ENCODE measurements at places on chromosomes 7 and 10. TPM values are rescaled to one million over a fixed set of nuclear protein-coding genes. Genes with fewer than 3 reads are reported as not detected.
A peak's percentile ranks its signal among the peaks of the same experiment; 100 is the strongest.

DNA sequence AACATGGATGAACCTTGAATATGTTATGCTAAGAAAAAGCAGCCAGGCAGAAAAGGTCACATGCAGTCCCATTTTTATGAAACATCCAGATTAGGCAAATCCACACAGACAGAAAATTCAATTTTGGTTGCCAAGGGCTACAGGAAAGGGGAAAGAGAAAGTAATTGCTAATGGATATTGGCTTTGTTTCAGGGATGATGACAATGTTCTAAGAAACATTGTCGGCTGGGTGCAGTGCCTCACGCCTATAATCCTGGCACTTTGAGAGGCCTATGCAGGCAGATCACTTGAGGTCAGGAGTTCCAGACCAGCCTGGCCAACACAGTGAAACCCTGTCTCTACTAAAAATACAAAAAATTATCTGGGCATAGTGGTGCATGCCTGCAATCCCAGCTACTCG lies 23.0 kb downstream of the ZNF33B start:
- no peak for DNase-seq
- H3K27me3 ChIP-seq, result no peaks in the 10 kb centered on the region
- H3K4me1 ChIP-seq, result peaks cover 13% of the 10 kb centered on the region
- H3K4me3 ChIP-seq, result no peak overlapping the region

GRCh38 chr7:128763541-128763940 lies 12.1 kb downstream of the OPN1SW start:
- peaks cover 35% of the 10 kb centered on the region for H3K36me3 ChIP-seq
- H3K4me1 ChIP-seq, result no peaks in the 10 kb centered on the region
- H3K27ac ChIP-seq, result no peak overlapping the region
- DNase-seq, result no peak

DNA sequence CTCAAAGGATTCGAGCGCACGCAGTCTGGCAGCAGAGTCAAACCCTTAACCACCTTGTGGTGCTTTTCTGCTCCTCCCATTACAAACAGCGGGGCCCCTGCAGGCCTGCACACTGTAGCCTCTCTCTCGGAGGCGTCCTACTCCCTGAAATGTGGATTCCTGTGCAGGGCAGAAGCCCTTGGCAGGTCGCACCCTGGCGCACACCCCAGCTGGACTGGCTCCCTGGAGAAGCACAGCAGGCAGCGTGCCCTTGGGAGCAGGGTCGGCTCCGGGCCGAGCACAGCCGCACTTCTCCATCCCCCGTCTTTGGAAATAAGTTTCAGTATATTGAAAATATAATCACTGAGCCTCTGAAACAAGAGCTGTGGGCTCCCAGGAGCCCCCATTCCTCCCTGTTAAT lies 144.1 kb downstream of the C10orf105 start:
- no peaks in the 10 kb centered on the region for H3K36me3 ChIP-seq
- no peak overlapping the region for H3K27ac ChIP-seq
- DNase-seq, result no peak
- no peaks in the 10 kb centered on the region for H3K4me1 ChIP-seq

GRCh38 chr7:625376-625971 lies 101.0 kb upstream of the DNAAF5 start:
- H3K4me1 ChIP-seq, result peaks cover 4% of the 10 kb centered on the region
- no peak overlapping the region for H3K27ac ChIP-seq
- H3K36me3 ChIP-seq, result peaks cover 25% of the 10 kb centered on the region
- no peak overlapping the region for H3K4me3 ChIP-seq
- DNase-seq, result no peak
- H3K27me3 ChIP-seq, result no peaks in the 10 kb centered on the region

Gene ACSM6
- total RNA-seq, result not detected

GRCh38 chr7:156840134-156840533 lies 52.8 kb downstream of the LMBR1 start:
- H3K36me3 ChIP-seq, result peaks cover 6% of the 10 kb centered on the region
- H3K27ac ChIP-seq, result no peak overlapping the region
- H3K27me3 ChIP-seq, result no peaks in the 10 kb centered on the region
- DNase-seq, result no peak
- no peak overlapping the region for H3K4me3 ChIP-seq
- H3K4me1 ChIP-seq, result no peaks in the 10 kb centered on the region

Gene ANXA7
- 152 TPM for total RNA-seq

Gene SPDYE6
- total RNA-seq, result not detected

GRCh38 chr7:93178213-93178612 lies 30.0 kb upstream of the SAMD9L start:
- peaks cover 24% of the 10 kb centered on the region for H3K27me3 ChIP-seq
- DNase-seq, result no peak
- no peaks in the 10 kb centered on the region for H3K36me3 ChIP-seq
- no peak overlapping the region for H3K27ac ChIP-seq
- no peaks in the 10 kb centered on the region for H3K4me1 ChIP-seq

DNA sequence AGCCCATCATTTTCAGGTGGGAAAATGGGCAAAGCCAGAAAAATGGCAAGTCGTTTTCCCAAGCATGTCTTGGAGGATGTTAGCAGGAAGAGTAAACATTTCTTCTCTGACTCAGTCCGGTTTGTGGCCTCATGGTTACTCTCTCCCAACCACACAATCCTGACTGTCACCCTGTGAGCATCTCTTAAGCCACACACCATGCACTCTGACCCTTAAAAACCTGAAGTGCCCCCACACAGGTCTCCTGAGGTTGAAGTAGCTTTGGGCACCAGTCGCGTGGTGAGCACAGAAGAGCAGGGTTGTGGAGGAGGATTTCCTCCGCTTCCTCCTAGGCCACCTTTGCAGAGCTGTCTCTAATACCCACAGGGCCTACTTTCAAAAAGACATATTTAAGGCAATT lies 387.3 kb upstream of the NPVF start:
- no peak overlapping the region for H3K4me3 ChIP-seq
- no peak overlapping the region for H3K27ac ChIP-seq
- peaks cover 8% of the 10 kb centered on the region for H3K27me3 ChIP-seq
- no peaks in the 10 kb centered on the region for H3K36me3 ChIP-seq
- no peak for DNase-seq
- H3K4me1 ChIP-seq, result peaks cover 8% of the 10 kb centered on the region

Gene UPK3B
- 1.1 TPM for total RNA-seq

GRCh38 chr10:123706236-123706635 lies 40.1 kb downstream of the GPR26 start:
- peaks cover 3% of the 10 kb centered on the region for H3K27me3 ChIP-seq
- no peaks in the 10 kb centered on the region for H3K36me3 ChIP-seq
- no peak overlapping the region for H3K27ac ChIP-seq
- no peaks in the 10 kb centered on the region for H3K4me1 ChIP-seq
- DNase-seq, result no peak

GRCh38 chr7:130490888-130491804 lies 739 bp upstream of the MEST start:
- H3K27ac ChIP-seq, result no peak overlapping the region
- no peak for DNase-seq
- H3K4me3 ChIP-seq, result peak overlapping the region; percentile 74
- H3K4me1 ChIP-seq, result peaks cover 12% of the 10 kb centered on the region

DNA sequence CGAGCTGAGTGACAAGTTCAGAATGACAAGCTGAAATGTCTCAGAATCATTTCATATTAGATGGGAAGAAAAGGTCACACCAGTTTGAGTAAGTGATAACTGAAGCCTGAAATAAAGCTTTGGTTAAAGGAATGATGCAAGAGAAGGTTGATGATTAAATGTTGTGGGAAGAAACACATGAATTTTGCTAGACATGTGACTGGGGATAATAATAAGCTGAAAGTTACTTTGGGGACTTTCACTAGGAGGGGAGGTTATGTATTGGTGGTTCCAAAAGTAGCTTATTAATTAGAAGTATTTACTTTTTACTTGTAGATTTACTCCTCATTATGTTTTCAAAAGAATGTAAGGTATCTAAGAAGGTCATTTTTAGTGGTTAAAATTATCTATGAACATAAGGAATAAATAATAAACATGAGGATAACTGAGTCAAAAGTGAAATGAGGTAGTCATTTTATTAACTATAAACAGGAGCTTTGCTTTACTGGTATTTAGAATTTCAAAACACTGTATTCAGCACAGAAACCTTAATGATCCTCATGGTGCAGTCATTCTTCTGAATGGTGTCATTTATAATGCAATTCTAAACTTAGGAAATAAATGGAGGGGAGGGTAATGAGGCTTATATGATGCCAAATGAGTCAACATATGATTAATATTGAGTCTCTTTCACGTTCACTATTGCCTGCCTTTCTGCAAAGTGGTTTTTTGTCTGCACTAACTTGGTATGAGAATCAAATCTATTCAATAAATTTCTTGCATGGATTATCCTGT lies 63.7 kb downstream of the PRKG1 start:
- H3K4me1 ChIP-seq, result no peaks in the 10 kb centered on the region
- H3K27me3 ChIP-seq, result no peaks in the 10 kb centered on the region
- H3K36me3 ChIP-seq, result no peaks in the 10 kb centered on the region
- no peak overlapping the region for H3K4me3 ChIP-seq

Gene PILRA
- 9.9 TPM for total RNA-seq

Gene BLVRA
- total RNA-seq, result 48.1 TPM

Gene GBX1
- not detected for total RNA-seq

DNA sequence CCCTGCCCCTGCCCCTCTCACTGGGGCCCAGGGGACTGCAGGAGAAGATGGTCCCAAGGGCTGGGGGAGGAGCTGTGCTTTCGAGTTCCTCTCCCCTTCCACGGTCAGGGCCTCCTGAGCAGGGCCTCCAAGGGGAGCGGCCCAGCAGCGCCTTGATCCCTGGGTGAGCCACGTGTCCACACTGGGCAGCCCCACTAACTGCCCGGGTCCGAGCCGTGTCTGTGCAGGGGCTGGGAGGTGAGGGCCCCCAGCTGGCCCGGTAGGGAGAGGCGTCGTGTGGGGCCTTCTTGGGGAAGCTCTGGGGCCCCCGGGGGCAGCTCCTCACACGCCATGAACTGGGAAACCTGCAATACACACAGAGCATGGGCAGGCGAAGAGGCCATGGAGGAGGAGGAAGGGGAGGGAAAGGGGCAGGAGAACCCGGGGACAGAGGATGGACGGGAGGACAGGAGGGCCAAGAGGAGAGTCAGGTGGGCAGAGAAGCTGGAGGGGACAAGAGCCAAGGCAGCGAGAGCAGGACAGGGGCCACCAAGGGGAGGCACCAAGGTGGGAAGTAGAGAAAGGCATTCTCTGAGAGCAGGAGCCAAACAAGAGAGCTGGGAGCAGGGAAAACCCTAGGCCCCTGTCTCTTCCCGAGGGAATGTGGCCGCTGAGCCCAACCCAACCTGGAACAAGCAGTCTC lies 32.8 kb downstream of the KCNH2 start:
- H3K27ac ChIP-seq, result no peak overlapping the region
- H3K4me3 ChIP-seq, result no peak overlapping the region
- peaks cover 20% of the 10 kb centered on the region for H3K27me3 ChIP-seq
- no peaks in the 10 kb centered on the region for H3K36me3 ChIP-seq

DNA sequence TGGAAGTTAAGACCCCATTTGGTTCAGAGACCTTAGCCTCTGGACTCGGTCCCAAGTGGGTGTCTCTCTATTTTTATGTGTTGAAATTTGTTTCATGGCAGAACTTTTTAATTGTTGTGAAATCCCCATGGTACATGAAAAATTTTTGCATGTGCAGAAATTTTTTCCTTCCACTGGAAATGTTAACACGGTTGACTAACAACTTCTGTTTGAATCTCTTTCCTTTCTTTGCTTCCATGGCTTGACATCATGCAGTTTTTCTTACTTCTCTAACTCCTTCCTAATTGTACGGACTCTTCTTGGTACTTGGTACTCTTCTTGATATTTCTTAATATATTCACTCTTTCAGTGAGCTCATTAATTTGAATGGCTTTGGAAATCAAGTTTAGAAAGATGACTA lies 18.3 kb downstream of the MDFIC start:
- peaks cover 74% of the 10 kb centered on the region for H3K4me1 ChIP-seq
- H3K36me3 ChIP-seq, result peaks cover 52% of the 10 kb centered on the region
- H3K27ac ChIP-seq, result no peak overlapping the region
- H3K4me3 ChIP-seq, result no peak overlapping the region
- DNase-seq, result no peak
- no peaks in the 10 kb centered on the region for H3K27me3 ChIP-seq

Gene SPDYE5
- not detected for total RNA-seq

Gene ALDH18A1
- 127 TPM for total RNA-seq

- H3K27ac ChIP-seq, result peak overlapping the region; percentile 80
- H3K36me3 ChIP-seq, result no peaks in the 10 kb centered on the region
- no peaks in the 10 kb centered on the region for H3K27me3 ChIP-seq
- peak; percentile 24 for DNase-seq
- peaks cover 31% of the 10 kb centered on the region for H3K4me1 ChIP-seq
- H3K4me3 ChIP-seq, result peak overlapping the region; percentile 28
These were observed 167.8 kb upstream of the ITGB1 start for GRCh38 chr10:33125522-33126517.

DNA sequence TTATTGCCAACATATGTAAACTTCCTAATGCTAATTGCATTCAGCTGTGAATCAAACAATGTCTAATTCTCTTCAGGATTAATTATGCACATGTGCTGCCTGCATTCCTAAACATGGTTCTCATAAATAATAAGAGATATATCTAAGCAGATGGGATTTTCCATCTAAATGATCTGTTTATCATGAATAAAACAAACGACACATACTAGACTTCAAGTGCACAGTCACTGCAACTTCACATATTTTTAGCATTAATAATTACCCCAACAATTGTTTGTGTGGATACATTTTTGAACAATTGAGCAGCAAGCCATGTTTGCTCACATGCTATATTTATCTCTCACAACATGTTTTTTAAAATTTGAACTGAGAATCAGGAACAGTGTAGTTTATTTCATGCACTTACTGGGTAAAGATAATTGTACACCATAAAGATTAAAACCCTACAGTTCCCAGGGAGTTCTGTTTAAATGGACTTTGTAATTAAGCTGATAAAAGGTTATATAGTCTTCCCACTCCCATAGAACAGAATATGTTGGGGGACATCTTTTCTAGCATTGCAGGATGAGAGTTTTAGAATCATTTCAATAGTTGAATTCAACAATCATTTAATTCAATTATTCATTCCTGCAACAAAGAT lies 378.5 kb downstream of the MDFIC start:
- H3K27ac ChIP-seq, result no peak overlapping the region
- DNase-seq, result no peak
- no peak overlapping the region for H3K4me3 ChIP-seq
- H3K4me1 ChIP-seq, result no peaks in the 10 kb centered on the region
- H3K36me3 ChIP-seq, result no peaks in the 10 kb centered on the region
- H3K27me3 ChIP-seq, result no peaks in the 10 kb centered on the region

Gene ANKRD30A
- total RNA-seq, result not detected

DNA sequence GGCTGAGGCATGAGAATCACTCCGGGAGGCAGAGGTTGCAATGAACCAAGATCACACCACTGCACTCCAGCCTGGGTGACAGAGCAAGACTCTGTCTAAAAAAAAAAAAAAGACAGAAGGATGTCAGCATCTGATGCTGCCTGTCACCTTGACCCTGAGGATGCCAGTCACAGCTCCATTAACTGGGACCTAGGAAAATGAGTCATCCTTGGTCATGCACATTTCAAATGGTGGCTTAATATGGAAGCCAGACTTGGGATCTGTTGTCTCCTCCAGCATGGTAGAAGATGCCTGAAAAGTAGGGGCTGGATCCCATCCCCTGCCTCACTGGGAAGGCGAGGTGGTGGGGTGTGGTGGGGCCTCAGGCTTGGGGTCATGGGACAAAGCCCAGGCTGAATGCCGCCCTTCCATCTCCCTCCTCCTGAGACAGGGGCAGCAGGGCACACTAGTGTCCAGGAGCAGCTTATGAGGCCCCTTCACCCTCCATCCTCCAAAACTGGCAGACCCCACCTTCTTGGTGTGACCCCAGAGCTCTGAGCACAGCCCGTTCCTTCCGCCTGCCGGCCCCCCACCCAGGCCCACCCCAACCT lies 1.3 kb downstream of the NOS3 start:
- H3K4me3 ChIP-seq, result no peak overlapping the region
- peaks cover 16% of the 10 kb centered on the region for H3K4me1 ChIP-seq
- no peak overlapping the region for H3K27ac ChIP-seq
- DNase-seq, result no peak
- no peaks in the 10 kb centered on the region for H3K36me3 ChIP-seq

Gene TAS2R5
- 0.67 TPM for total RNA-seq
